ENCODE measurements at places on chromosomes 12 and 14. TPM values are rescaled to one million over a fixed set of nuclear protein-coding genes. Genes with fewer than 3 reads are reported as not detected.

- no peak for DNase-seq
Measured at GRCh38 chr12:54033106-54033979, 493 bp downstream of the HOXC5 start.

GRCh38 chr12:27383429-27384260 is 51.0 kb downstream of the BMAL2 start:
- DNase-seq, result peak; percentile 57

GRCh38 chr12:124405151-124405550 is 110.3 kb downstream of the RFLNA start:
- DNase-seq, result no peak

- peak; percentile 13 for DNase-seq
Measured at GRCh38 chr12:117013726-117014125, 85.5 kb downstream of the TESC start.

PROX2 gene
- 0.27 TPM for total RNA-seq

All from hematopoietic multipotent progenitor cell (in vitro differentiated cells).